ENCODE measurements at places on chromosomes 1 and 21.

DNA sequence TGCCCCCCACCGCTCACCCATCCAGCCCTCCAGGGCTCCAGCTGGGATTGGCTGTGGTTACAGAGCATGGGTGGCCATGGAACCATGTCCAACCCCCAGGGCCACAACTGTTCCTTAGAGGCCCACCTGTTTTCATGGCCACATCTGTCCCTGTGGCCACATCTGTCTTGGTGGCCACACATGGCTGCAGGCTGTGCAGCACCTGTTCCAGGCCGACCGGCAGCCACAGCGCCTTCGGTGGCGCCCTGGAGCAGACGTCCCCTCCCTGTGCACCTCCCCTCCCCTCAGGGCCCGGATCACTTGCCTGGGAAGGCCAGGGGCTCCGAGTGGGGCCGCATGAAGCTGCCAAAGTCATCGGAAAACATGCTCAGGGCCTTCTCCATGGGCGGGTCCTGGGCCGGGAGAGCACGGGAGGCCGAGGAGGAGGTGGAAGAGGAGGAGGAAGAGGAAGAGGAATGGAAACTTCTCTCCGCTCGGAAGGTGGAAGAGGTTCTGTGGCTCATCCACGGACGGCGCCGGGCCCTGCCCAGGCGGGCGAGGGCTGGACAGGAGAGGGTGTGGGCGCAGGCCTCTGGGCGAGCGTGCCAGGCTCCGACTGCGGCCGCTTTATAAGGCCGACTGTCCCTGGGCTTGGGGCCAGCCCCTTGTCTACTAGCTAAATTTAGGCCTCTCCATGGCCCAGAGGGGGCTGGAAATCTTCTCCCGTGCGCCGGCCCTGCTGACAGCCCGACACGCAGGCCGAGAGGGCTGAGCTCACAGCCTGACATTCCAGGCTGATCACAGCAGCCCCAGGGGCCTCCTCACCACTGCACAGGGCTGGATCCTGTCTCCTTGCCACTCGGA is at the start of gene HSPB7:
Gene HSPB7 (minus strand): TSS at position 583 of the 843 bp plus-strand sequence. CDS start 80 bp downstream, at position 503.
- no peak for DNase-seq

GRCh38 chr21:19501115-19501514 is 1097.5 kb upstream of the TMPRSS15 start:
- no peak for DNase-seq

DNA sequence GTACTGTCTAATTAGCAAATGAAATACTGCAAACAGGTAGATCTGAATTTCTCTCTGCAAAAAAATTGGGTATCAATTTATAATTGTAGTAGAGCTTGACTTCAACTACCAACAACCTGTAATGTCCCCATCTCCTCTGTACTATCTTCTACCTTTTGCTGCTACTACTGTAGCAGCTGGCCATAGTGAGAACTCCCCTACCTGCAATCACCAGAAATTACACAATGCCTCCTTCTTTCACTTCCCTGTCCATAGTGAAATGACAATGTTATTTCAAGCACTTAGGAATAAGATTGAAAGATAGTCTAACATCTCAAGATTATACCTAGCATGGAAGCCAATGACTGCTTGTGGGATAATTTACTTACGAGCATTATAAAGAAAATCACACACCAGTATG is 100.4 kb downstream of the ACBD6 start:
- no peak for DNase-seq

GRCh38 chr1:189212606-189213005 is 1265.1 kb downstream of the BRINP3 start:
- no peak for DNase-seq

DNA sequence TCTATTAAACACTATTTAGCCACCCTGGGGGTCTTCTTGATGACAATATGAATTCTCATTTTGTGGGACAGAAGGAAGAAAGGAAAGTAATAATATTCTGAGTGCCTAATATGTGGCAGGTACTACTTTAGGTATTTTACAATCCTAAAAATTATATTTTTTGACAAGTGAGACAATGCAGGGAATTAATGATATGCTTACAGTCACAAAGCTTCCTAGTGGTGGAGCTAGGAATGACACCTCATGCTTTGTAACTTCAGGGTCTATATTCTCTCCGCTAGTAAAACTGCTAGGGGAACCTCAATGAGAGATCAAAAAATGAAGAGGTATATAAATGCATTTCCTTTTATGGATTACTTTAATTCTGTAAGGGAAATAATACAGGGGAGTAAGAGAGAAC is 44.3 kb downstream of the TPR start:
- no peak for DNase-seq

- no peak for DNase-seq
These were observed 675 bp upstream of the TEKT2 start for GRCh38 chr1:36083219-36083618.

GRCh38 chr1:1872329-1872994 is 18.4 kb downstream of the GNB1 start:
- DNase-seq = no peak

- DNase-seq = no peak
These were observed 8.3 kb upstream of the RUNX1 start for GRCh38 chr21:35057428-35057827.

GRCh38 chr1:51290489-51290847 is 39.9 kb downstream of the TTC39A start:
- no peak for DNase-seq

DNA sequence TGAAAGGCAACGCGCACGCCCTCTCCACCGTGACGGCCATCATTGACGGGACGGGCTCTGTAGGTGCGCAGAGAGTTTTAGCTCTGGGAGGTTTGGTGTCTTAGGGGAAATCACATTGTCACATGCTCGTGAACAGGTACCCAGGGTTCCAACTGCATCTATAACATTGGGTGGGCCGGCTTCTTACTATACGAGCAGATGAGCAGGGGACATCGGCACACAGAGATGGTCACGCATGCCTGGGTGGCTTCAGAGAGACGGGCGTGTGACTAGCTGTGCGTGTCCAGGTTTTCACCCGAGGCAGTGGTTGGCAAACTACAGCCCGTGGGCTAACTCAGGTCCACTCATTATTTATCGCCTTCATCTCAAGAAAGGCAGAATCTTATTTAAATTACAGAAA is 54.7 kb downstream of the SLC37A1 start:
- DNase-seq = no peak

DNA sequence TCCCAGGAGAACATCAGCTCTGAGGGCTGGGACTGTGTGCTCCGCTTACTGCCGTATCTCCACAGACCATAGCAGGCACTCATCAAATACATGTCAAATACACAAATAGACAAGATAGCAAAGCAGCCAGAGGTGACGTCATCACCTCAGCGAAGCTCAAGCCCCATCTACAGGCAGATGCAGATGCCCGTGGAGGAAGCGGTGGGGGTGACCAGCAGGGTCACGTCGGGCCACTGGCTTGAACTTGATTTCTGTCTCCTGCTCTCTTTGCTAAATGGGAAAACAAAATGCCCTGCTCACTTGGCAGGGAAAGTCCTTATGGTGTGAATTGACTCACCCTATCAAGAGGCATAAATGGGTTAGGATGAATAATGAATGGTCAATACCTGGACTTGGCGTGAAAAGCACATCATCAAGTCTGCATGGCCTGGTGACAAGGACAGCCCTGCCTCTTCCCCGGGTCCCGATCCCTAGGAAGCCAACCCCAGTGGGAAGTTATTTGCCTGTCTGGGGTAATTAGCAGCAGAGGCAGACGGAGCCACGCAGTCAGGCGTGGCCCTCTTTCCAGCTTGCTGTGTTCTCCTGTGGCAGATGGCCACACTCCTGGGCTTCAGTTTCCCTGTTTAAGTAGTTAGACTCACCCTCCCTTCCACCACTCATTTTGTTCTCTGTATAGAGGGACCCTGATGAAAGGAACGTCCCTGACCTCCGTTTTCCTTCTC is 536.0 kb downstream of the NPHP4 start:
- no peak for DNase-seq

GRCh38 chr1:16017076-16017460 is 775 bp downstream of the HSPB7 start:
- no peak for DNase-seq

GRCh38 chr1:67605209-67605780 is 79.7 kb upstream of the GADD45A start:
- DNase-seq = no peak

DNA sequence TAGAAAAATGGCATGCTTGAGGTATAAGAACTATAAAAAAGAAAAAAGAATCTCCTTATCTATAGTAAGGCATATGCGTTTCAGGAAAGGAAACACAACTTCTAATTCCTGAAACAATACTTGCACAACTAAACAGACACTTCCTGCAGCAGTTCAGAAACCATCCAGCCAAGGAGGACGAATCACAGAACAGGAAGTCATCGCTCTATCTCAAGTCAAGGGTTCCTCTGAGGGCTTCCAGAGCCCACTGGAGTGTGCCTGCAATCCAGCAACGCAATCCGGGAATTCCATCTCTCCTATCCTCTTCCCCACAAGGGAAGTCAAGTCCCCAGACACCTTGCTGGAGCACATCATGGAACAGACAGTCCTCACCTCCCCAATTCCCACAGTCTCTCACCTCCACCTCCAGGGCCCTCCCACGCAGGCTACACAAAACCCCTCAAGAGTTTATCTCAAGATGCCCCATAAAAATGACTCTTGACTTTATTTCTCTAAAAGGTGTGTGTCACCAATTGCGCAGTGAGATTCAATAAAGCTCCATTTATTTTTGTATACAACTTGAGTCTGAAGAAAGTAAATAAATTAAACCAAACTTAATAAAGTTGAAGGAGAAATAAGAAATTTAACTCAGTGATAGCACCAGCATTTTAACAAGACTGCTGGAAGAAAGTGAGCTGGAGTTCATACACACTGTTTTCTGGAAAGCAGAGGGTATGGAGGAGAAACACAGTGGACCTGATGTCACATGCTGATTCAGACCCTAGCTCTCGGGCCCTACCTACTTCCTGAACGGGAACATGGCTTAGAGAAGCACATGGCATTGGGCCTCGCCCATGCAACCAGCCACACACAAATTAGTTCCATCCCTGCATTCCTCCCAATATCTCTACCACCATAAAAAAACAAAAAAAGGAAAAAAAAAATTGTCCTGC is 39.9 kb downstream of the SIPA1L2 start:
- peak; percentile 68 for DNase-seq

GRCh38 chr1:109485001-109485400 is 1.3 kb downstream of the ATXN7L2 start:
- DNase-seq = no peak

DNA sequence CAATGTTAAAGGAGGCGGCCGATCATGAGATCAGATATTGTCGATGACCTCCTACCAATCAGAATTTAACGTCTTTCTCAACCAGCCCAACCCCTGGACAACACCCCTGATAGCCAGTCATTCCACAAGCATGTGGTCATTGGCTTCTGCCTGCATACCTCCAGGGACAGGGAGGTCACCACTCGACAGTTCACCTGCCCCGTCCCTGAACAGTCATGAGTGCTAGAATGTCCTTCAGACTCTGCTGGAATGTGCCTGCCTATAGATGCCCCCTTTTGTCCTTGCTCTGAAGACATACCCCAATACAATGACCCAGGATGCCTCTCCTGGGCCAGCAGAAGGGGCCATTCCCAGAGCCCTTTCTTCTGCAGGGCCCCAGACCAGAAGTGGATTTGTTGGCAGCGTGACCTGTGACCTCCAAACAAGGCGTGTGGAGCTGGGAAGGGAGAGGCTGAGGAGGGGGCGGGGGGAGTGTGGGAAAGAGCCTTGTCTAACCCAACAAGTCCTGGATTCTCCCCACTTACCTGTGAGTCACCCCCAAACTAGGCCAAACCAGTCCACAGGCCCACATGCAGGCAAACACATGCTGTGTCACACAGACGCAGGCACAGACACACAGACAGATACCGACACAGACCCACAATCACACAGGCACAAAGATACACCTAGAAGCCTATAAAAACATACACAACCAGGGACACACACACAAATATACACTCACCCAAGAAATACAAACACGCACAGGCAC is 2.2 kb downstream of the CRYBG2 start:
- DNase-seq = peak; percentile 36

DNA sequence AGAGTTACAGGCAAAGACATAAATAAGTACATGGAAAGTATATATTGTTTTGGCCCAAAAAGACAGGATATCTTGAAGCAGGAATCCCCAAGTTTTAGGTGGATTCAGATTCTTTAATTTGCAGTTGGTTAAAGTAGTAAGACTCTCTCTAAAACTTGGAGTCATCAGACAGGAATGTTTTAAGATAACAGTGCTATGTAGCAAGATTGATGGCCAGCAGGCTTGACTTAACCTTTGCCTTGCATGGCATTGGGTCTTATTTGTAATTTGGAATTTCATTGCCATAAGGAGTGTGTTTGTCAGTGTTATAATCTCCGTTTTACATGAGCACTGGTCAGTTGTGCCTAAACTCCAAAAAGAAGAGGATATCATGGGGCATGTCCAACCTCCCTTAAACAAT is 727.6 kb upstream of the CHRM3 start:
- peak; percentile 75 for DNase-seq

GRCh38 chr1:84912726-84913554 is 19.9 kb upstream of the LPAR3 start:
- peak; percentile 2 for DNase-seq

DNA sequence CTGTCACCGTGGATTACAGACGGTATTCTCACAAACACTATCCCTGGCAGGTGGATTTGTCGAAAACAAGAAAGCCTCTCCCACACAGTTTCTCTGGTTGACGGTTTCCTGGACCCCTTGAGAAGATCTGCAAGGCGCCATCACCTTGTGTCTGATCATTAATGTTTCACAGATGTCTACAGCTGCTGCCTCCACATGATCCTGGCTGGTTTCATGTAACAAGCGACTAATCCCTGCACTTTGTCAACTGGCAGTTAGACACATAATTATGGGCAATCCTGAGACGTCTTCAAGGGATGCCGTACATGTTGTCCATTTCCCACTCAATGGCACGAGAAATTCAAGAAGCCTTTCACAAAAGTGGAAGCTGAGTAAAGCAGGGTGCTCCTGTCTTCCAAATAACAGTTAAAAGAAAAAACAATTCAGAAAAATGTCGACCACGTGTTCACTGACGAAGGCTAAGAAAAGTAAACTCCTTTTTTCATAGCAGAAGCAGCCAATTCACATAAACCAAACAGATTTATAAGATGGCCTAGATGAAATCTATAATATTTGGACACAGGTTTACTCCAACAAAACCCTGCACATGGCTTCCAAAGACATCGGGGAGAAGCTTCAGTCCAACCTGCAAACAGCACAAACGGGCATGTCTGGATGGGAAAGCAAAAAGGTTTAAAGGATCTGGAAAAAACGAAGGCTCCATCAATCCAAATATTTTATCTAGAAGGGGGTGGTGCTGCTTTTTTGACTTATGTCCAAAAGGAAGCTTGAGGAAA is 52.2 kb downstream of the CAPZB start:
- DNase-seq = no peak
